ENCODE measurements at places on chromosomes 12 and 14.

GRCh38 chr14:92439537-92440344 lies 73.8 kb upstream of the RIN3 start:
- no peak for DNase-seq

- DNase-seq = no peak
Measured at GRCh38 chr14:103941462-103941861, 867 bp downstream of the RD3L start.

GRCh38 chr12:64612843-64613242 lies 2.5 kb downstream of the RASSF3 start:
- no peak for DNase-seq

DNA sequence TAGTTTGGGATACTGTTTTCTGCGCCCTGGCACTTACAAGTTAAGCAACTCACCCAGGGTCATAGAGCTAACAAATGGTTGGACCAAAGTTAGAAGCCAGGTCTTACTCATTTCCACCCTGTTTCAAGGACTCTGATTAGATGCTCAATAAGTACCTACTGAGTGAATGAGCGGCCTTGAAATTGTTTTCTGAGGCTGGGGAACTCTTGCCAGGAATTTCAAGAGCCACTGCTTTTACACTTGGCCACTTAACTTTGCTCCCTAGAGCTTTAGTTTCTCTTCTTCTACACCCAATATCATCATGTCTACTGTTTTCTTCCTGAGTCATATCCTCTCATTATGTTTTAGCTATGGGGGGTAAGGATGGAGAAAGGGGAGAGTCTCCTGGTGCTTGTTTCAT lies 431.6 kb downstream of the ZFP36L1 start:
- no peak for DNase-seq

Measured in stimulated activated CD4-positive, alpha-beta T cell treated with anti-CD3 and anti-CD28 coated beads, TNF-alpha, amount 100 ng/mL, for 24 hours (primary cell).